ENCODE measurements at places on chromosomes 5 and 9.

DNA sequence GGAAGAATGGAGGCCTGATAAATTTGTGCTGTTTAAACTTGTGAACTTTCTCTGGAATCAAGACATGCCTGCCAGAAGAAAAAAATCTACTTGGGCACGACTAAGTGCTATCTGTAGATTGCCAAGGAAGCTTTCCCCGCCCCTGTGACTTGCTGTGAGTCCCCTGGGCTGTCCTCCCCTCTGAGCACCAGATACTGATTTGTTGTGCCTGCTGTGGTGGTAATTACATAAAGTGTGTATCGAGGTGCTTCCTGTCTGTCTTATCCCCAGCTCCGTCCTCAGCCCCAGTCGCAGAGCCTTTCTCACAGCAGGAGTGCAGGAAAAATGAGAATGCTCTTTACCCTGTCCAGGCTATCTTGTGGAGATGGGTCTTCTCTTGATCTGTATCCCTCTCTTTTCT, 53.9 kb downstream of the TRIO start:
- DNase-seq: no peak

- no peak for DNase-seq
Observed at GRCh38 chr5:44842496-44843282, 33.9 kb downstream of the MRPS30 start.

GRCh38 chr5:172339264-172340180, 56.0 kb upstream of the UBTD2 start:
- DNase-seq: no peak

DNA sequence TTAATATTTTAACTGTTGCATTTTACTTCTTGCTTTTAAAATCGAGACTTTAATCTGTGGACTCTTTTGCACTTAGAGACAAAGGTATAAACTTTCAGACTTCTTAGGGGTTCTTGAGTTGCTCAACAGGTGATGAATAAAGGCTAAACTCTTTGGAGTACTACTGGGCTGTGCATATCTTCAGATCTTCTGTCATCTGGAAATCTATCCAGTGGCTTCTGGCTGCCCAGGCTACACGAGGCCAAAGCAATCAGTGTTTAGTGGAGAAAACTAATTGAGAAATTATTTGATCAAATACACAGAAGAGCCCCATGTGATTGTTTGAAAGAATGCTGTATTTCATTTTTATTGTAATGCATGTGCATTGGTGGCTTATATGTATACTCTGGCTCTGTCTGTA, 146.1 kb downstream of the PBX3 start:
- DNase-seq: no peak

DNA sequence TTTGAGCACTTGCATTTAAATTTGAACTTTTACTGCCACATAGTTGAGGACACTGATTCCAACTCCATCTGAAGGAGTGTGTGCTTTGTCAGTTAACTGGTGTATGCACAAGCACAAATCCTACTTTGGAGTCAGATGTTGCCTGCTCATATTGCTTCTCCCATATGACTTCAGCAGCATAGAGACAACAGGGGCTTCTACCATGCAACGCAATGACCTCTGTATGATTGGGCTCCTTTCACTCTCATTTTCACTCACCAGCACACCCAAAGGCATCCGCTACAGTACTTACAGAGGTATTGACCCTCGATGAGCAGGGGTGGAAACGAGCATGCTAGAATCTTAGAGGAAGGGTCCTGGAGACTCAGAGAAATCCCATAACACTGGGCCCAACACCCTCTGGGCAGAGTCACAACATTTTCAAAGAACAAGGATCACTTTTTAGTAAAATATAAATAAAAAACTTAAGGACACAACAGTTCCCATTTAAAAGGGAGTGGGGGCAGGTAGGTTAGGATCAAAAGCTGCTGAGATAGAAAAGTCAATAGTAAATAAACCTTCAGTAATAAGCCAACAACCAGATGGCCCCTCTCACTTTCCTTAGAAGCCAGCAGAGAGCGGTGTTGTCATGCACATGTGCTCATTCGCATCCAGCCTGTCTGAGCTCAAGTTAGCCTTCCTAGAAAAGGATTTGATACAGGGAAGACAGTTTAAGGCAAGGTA, 203.8 kb downstream of the SNCAIP start:
- DNase-seq: peak; percentile 81

DNA sequence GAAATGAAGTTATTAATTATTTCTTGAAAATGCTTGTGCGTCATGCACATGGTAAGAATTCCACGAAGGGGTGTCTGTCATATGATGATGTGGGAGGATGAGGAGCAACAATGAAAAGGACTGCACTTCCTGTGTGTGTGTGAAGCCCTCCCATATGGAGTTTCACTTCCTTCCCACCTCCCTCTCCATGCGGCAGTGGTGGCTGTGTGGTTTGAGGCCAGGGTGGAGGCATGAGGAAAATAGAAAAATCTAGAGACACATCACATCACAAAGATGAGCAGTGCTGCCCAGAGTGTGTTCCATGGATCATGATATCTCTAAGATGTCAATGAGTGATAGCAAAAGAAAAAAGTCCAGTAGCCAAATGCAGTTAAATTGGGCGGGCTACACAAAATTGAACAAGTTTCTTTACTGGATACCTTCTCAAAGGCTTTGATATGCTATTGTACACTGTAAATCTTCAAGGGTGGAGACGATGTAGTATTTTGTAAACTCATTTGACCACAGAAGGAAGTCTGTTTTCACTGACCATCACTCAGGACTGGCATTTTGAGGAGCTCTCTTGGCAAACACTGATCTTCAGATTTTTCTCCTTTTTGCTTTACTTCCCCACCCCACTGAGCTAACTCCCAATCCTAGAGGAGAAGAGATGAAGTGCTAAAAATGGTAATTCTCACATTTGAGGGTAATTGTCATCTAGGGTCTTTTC, 55.7 kb upstream of the EQTN start:
- DNase-seq: no peak

- DNase-seq: peak; percentile 31
Observed at GRCh38 chr5:61600945-61601511, 269.0 kb downstream of the ZSWIM6 start.

GRCh38 chr9:88218726-88219125, 80.5 kb upstream of the SPATA31C2 start:
- DNase-seq: peak; percentile 62
